Brain microvascular endothelial cell (primary cell): ENCODE measurements at places on chromosomes 12 and 14.
A peak's percentile ranks its signal among the peaks of the same experiment; 100 is the strongest.

DNA sequence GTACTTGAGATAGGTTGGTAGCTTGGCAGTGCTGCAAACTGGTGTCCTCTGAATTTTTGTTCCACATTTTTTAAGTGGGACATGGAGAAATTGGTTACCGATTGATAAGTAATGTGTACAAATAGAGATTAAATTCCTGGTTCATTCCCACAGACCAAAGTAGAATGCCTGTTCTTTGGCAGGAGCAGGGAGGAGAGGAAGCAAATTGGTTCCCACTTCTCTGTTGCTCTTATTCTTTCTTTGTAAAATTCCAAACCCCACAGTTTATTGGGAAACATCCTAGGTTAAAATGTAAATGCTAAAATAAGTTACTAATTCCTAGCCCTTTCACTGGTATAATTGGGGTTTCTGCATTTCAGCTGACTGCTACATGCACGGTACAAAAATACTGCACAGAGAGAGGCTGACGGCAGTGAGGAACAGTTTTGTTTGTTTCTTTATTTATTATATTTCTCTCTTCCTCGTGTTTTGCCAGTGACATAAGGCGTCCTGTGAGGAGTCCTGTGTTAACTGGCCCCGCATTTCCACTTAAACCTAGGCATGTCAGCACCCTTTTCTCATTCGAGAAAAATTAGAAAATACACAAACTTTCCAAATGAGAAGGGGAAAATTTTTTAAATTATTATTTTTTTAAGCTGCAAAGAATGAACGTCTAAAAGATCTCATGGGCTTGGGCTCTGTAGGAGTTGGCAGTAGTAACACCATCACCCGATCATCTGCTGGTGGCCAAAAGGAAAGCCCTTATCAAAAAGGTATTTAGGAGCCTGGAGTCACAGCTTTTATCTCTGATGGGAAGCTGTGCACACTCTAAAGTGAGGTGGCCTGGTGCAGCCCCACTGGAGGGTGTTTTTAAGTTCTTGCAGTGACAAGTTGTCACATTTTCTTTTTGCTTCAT, 25.4 kb upstream of the BCL7A start:
- no peak for DNase-seq

GRCh38 chr12:11771356-11771755, 121.9 kb downstream of the ETV6 start:
- peak; percentile 75 for DNase-seq

DNA sequence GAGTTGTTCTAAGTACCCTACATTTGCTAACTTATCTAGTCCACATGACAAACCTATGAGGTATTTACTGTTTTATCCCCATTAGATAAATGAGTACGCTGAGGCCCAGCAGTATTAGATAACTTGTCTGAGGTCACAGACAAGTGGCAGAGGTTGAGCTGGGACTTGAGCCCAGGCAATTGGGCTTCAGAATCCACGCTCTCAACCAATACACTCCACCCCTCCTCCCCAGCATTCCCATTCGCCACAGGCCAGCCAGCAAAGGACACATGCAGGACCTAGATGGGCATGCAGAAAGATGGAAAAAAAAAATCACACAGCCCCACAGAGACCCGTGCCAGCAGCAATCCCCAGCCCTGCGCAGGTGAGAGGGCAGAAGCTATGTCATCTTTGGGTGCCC, 12.4 kb downstream of the HDAC7 start:
- DNase-seq = no peak

- no peak for DNase-seq
These were observed 55.4 kb upstream of the MED13L start for GRCh38 chr12:116332705-116333380.

- DNase-seq = no peak
These were observed 39.1 kb upstream of the STAB2 start for GRCh38 chr12:103547929-103548328.

GRCh38 chr12:68264857-68265256, 11.5 kb upstream of the IL22 start:
- peak; percentile 48 for DNase-seq

DNA sequence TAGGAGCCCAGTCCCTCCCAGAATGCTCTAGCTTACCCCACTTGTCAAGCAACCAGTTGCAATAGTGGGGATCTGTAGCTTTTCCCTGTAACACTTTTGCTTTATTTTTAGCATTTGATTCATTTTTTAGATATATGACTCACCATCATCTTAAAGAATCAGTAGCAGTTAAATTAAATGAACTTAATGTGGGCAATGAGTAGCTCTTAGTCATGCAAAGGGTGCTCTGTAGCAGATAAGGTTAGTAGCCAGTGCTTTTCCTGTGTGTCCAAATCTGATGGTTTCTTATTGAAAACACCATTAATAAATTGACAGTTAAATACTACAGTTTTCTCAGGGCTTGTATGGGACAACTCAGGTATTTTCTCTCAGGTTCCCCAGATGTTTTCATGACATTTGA, 311.8 kb downstream of the RERGL start:
- no peak for DNase-seq

DNA sequence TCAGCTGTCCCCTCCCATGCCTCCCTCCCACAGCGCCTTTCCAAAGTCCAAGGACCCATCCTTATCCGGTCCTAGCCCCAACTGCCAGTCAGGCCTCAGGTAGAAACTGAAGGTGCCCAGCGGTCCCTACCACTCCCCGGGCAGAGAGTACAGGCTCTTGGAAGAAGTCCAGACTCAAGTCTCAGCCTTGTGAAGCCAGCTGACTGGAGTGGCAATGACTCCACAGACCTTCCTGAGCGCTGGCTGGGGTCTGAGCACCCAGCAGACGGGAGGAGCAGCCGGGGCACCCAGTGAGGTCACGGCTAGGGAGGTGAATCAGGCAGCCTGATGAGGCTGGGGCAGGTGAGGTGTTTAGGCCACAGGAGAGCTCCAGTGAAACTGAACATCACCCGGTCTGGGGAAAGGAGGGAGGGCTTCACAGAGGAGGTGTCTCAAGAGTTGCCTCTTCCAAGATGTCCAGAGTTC, 60.0 kb downstream of the ITPK1 start:
- DNase-seq = no peak

- DNase-seq = peak; percentile 51
These were observed 43.3 kb downstream of the GALNT9 start for GRCh38 chr12:132285991-132286681.

- peak; percentile 71 for DNase-seq
These were observed 572 bp upstream of the RASSF8 start for GRCh38 chr12:25957793-25958427.

GRCh38 chr14:54147282-54147681, 190.7 kb upstream of the BMP4 start:
- DNase-seq = peak; percentile 95

- DNase-seq = no peak
These were observed 28.6 kb downstream of the TPH2 start for GRCh38 chr12:71967211-71967610.

DNA sequence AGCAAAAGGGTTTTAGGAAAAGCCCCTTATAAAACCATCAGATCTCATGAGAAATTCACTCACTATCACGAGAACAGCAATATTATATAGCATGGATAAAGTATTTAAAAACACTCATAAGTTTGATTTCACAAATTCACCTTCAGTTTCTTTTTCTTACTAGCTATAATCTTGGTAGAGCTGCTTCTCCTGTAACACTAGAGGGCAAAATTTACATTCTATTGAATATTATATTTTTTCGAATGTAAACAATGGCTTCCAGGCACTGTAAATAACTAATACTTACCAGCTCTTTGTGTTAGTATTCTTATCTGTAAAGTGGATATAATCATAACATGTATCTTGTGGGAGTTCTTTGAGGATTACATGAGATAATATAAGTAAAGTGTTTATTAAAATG, 259.6 kb downstream of the CCER1 start:
- no peak for DNase-seq

GRCh38 chr12:12216349-12217017, 50.4 kb downstream of the LRP6 start:
- no peak for DNase-seq

DNA sequence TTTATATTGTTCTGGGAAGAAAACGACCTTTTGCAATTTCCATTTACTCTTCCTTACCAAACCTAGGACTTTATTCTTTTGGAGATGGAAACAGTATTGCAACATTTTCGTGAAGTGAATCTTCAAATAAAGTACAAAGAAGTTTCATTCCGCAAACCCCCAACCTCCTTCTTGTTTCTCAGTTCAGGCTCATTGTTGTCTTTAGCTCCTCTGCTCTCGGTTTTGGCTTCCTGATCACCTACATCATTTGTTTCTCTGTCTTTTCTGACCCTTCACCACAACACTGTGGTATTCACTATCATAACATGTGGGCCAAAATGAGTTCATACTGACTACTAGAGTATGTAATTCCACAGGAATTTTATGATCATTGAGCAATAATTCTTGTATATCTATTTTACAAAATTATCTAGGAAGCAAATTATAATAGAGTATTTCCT, 266.8 kb downstream of the ADAMTS20 start:
- DNase-seq = peak; percentile 91

- peak; percentile 97 for DNase-seq
These were observed 99.9 kb downstream of the TMTC3 start for GRCh38 chr12:88241862-88242570.

GRCh38 chr12:94073441-94074051, 74.8 kb upstream of the PLXNC1 start:
- no peak for DNase-seq

DNA sequence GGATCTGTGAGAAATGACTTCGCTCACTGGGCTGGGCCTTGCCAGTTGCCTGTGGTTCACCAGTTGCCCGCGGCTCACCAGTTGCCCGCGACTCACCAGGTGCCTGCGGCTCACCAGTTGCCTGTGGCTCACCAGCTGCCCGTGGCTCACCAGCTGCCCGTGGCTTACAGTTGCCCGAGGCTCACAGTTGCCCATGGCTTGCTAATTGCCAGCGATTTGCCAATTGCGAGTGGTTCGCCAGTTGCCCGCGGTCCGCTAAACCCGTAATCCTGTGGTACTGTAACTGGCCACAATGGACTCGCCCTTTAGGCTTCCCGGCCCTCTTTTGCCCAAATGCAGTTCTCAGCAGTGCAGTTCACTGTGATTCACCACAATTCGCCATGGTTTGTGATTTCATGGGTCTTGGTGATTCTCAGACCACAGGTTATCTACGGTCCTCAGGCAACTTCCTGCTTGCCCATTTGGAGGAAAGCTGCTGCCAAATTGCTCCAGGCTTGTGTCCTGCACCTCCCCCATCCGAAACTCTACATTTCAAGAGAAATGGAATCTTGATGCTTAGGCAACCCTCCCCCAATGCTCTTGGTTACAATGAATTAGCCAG, 15.0 kb upstream of the MEG3 start:
- DNase-seq = no peak

DNA sequence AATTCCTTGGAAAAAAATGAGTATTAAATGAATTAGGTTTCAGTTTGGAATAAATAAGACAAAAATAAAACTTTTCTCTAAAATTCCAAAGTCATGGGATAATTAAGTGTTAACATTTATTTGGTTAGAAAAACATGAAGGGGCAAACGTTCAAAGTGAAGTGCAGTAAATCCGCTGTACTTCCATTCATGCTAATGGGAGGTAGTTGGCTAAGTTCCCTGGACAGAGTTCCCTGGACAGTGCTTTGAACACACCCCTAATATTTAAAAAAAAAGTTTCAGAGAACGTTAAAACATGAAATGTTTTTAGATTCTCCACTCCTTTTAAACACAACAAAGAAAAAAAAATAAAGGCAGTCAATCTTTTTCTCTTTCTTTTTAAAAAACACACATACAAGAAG, 16.3 kb downstream of the ALX1 start:
- DNase-seq = no peak

DNA sequence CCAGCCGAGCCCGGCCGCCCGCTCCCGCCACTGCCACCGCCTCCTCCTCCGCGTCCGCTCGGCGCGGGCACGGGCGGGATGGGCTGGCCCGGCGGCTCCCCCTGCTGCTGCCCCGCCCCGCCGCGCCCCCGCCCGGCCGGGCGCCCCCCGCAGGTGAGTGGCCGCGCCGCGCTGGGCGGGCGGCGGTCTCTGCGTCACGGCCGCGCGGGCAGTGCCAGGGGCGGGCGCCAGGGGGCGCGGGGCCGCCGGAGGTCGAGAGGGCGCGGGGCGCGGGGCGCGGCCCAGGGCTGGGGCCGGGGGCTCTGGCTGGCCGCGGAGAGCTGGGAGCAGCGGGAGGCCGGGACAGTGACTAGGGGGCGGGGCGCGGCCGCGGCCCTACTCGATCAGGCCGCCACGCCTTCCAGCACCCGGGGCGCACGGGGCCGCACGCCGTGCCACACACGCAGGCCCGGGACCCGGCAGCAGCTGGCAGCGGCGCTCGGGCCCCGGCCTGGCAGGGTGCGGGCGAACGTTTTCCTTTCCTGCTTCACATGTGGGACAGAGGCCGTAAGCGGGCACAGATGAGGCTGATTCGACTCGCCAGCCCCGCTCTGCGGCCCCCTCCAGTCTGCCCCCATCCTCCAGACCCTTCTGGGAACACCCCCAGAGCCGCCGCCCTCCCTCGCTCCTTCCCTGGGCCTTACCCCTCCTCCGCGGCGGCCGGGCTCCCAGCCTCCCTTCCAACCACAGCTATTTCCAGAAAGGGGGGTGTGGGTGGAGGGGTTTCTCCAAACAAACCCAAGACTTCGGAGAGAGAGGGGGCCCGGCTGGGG, 2.4 kb upstream of the TNS2 start:
- DNase-seq = no peak

DNA sequence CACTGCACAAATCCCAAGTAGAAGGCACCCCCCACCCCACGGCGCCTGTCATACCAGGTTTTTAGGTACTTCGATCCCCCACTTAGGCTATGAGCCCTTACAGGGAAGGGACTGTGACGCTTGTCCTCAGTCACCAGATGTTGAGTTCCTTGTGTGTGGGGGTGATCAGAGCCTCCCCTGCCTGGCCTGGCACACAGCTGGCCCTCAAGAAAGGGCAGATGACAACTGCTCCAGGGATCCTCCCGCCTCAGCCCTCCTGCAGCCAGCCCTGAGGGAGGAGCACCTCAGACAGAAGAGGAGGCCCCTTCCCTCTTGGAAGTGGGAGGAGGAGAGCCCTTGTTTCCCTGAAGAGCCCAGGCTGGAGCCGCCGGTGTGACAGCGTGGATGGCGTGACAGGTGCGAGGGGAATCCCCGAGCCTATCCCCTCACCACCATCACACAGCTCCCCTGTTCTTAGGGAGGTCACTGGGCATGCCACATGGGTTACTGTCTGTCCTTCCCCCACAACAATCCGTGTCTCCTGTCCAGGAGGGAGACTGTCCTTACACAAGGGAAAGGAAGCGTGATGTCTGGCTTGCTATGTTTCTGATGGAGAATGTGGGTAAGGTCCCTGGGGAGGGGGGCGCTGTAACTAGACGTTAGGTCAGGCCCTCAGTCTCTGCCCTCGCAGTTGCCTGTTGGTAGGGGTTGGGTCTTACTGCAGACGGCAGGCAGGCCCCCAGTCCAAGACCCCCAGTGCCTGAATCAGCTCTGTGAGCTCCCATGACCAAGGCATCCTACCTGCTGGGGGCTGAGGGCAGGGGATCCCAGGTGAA, 31.4 kb downstream of the P2RX4 start:
- no peak for DNase-seq

GRCh38 chr12:123237646-123238329, 4.6 kb downstream of the MTRFR start:
- peak; percentile 56 for DNase-seq

GRCh38 chr12:68967046-68967445, 34.1 kb upstream of the CPM start:
- no peak for DNase-seq

GRCh38 chr14:99427632-99428300, 52.9 kb downstream of the SETD3 start:
- peak; percentile 30 for DNase-seq
